ENCODE measurements at places on chromosomes 7 and 10.

GRCh38 chr10:96370584-96371157, 11.9 kb upstream of the OPALIN start:
- DNase-seq, result peak; percentile 30

DNA sequence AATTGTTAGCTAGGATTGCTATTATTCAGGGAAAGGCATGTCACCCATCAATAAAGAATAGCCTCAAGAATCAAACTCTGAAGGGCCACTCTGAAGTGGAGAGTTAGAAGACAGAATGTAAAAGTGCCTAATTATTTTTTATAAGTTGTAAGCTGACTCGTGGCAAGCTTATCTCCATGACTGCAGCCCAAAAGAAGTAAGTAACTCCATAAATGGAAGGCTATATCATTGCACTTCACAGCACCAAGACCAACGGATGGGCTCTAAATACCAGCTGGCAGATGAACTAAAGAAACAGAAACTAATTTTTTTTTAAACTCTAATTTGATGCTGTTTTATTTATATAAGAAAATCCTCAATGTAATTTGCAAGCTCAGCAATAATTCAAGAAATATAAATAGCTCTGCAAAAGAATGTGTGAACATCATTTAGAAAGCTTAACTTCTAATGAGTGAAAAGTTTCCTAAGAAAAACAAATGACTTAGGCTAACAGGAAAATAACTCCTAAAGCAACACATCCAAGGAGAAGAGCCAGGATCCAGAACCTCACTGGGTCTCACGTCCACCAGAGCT, 165.5 kb downstream of the SNX13 start:
- no peak for DNase-seq

- DNase-seq, result no peak
Measured at GRCh38 chr10:70690589-70690988, 18.3 kb downstream of the ADAMTS14 start.

GRCh38 chr10:44300666-44301649, 83.9 kb downstream of the CXCL12 start:
- DNase-seq, result no peak

GRCh38 chr10:30456266-30456665, 22.3 kb downstream of the MAP3K8 start:
- no peak for DNase-seq

GRCh38 chr10:22629126-22629525, 85.3 kb downstream of the PIP4K2A start:
- DNase-seq, result no peak

- no peak for DNase-seq
Measured at GRCh38 chr10:84593506-84593905, 265.1 kb downstream of the CCSER2 start.

DNA sequence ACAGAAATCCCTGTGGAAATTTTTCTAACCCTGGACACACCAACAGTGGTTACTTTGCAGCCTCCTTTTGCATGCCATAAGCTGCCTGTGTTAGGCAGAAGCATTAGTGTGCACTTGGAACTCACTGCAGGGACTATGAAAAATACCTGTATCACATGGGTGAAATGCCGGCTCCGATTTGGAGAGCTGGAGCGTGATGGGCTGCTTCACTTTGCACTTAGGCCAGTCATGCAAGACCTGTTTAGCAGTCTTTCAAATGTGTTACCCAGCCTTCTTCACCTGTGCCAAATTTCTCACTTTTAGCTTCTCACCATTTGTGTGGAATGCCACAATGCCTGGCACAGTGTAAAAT, 11.3 kb downstream of the NCOA4 start:
- no peak for DNase-seq

DNA sequence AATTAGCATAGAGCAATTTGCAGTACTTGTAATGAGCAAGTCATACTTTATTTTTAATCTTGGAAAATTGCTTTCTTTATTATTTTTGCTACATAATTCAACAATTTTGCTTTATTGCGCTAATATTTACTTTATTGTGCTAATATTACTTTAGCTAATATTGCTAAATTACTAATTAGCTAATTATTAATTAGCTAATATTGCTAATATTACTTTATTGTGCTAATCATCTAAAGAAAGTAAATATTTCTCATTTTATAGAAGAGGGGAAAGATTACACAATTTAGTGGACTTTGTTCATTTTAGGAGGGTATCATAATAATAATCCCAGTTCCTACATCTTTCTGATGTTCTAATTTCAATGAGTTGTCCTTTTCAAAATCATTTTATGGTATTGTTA, 61.2 kb downstream of the RUNDC3B start:
- no peak for DNase-seq

All from T-helper 2 cell treated with Interferon-gamma antibody and Interleukin-4, amounts not matched to agents 5 μg/mL and 100 μg/mL, for 36 hours (primary cell).